Activated CD4-positive, alpha-beta T cell treated with anti-CD3 and anti-CD28 coated beads, Interleukin-2, Interleukin-4, amounts not matched to agents 100 ng/mL and 50 ng/mL, durations not matched to agents 16 hours and 8 hours (primary cell): ENCODE measurements at places on chromosomes 7 and 10.

GRCh38 chr7:38731215-38731614 is 100.0 kb upstream of the AMPH start:
- no peak for DNase-seq

GRCh38 chr10:93547522-93547921 is 18.9 kb upstream of the FFAR4 start:
- DNase-seq = no peak

- DNase-seq = no peak
Measured at GRCh38 chr10:29746080-29746797, 111.5 kb upstream of the SVIL start.

DNA sequence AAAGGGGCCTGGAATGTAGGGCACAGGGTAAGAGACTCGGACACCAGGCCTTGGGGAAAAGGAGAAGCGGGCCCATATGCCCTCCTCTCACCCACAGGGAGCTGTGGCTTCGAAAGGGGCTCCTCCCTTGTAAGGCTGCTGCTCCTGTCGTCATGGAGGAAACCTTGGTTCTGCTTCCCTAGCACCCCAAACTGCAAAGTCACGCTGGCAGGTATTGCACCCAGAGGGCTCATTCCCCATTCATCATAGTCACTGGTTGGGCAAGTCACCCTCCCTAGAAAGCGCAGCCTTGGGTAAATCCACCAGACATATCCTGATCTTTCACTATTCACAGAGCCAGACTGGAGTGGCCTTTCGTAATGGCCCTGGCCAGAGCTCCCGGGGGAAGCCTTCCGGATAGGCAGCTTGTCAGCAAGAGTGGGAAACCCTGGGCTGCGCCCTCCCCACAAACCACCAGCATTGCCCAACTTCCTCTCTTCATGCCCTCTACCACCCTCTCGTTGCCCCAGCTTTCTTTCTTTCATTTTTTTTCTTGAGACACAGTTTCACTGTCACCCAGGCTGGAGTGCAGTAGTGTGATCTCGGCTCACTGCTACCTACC is 121.0 kb downstream of the HIP1 start:
- DNase-seq = peak; percentile 84

DNA sequence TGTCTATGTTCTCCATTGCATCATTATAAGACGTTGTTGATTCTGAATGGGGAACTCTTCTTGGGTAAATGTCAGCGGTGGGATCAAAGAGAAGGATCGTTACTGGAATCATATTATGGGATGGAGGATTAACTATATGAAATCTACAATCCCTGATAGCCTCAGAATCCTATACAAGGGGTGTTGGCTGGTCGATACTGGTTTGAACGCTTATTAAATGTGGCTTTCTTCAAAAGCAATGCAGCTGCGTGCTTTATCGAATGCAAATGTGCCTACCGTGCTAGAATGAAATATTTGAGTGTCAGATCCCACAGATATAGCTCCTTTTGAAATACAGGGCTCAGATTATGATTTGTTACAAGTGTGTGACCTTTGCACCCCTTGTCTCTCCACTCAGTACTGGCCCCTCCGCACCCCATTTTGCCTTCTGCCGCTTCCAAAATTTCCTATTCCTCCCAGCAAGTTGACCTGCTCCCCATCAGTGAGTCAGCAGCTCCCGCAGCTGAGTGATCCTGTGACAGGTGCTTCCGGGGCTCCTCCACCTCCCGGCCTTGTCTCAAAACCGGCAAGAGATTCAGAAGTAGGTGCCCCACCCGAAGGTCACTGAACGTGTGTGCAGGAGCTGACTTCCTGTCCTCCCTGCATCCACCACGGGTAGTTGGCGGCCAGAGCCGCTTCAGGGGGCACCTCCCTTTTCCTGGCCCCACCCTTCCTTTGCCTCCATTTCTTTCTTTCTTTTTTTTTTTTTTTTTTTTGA is 76.6 kb downstream of the PTPRE start:
- no peak for DNase-seq

GRCh38 chr10:7181420-7181819 is 229.4 kb downstream of the SFMBT2 start:
- DNase-seq = peak; percentile 13
